ENCODE measurements at places on chromosomes 6 and 20.

GRCh38 chr20:4472906-4473305, 248.8 kb upstream of the PRND start:
- DNase-seq: no peak

GRCh38 chr6:12504325-12504966, 212.1 kb upstream of the PHACTR1 start:
- DNase-seq: no peak

DNA sequence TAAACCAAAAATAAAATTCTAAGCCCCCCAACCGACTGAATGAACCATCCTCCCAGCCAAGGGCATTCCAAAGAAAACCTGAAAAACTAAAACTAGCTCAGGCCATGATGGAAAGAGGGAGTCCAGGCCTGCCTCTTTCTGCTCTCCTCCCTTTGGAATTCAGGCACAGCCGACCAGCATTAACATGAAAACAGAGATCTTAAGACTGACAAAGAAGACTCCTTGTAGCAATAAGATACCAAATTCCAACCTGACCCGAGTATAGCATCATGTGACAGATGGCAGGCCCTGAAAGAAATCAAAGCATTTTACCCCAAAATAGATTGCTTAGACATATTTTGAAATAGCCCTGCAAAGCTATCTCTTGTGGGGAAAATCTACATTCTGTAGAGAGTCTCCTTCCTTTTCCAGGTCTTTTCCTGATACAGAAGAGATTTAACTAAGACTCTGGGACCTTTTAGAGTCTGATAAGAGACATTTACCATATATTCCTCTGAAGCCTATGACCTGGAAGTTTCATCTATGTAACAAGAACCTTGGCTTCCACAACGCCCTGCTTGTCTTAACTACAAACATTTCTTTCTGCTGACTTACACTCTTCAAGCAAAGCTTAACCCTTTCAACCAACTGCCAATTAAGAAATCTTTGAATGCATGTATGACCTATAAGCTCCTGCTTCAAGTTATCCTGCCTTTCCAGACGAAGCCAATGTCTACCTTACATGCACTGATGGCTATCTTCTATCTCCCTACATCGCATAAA, 22.2 kb upstream of the TXLNB start:
- DNase-seq: no peak

DNA sequence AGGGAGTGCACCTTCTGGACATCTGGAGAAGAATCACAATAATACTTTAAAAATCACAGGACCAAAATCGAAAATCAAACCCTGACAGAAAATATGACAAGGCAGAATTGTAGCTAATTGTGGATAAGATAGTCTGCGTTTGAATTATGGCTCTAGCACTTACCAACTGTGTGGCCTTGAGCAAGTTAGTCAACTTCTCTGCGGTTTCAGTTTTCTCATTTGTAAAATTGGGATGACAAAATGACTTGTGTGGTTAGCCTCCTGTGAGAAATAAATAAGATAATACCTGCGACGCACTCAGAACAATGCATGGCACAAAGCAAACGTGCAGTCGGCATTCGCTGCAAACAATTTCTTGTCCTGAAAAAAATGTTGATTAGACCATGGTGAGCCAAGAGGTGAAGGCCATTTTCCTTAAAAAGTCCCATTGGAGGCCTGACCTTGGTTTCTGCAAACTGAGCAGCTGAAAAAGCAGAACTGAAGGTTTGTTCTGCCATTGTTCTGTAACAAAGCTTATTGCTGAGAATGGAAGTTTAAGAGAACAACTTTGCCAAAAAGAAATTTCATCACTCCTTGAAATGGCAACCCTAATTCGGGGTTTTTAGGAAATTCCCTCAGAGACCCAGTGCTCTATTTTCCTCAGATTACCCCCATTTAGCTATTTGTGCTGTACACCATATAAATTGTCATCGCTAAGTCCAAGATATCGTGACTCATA, 266.3 kb downstream of the ERMARD start:
- no peak for DNase-seq

GRCh38 chr20:9912858-9913434, 74.1 kb upstream of the PAK5 start:
- DNase-seq: peak; percentile 58

- no peak for DNase-seq
These were observed 54.9 kb downstream of the CDH22 start for GRCh38 chr20:46253391-46253790.

- DNase-seq: no peak
These were observed 49.8 kb upstream of the OR14J1 start for GRCh38 chr6:29251736-29252135.

DNA sequence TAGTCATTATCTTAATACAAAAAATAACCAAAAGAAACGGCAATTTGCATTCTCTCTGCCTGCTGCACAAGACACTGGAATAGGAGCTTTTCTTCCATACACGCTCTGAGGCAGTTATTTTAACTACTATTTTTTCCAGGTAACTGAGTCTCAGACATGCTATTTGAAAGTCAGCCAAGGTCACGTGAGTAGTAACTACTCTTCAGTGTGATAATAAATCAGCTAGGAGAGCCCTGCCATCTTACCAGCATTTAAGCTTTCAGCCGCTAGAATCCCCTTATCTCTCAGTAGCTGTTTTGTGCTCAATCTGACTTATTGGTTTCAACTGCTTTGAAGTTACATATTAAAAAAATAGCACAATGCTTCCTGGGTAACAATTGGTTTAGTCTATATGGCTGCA, 84.5 kb downstream of the NRN1 start:
- no peak for DNase-seq

GRCh38 chr20:41185013-41185757, 47.8 kb downstream of the PLCG1 start:
- DNase-seq: no peak

- DNase-seq: no peak
These were observed 517.6 kb downstream of the CD83 start for GRCh38 chr6:14635195-14635594.

GRCh38 chr20:5189917-5190316, 63.1 kb downstream of the CDS2 start:
- DNase-seq: no peak

- no peak for DNase-seq
These were observed 36.2 kb downstream of the THEMIS start for GRCh38 chr6:127864701-127865100.

DNA sequence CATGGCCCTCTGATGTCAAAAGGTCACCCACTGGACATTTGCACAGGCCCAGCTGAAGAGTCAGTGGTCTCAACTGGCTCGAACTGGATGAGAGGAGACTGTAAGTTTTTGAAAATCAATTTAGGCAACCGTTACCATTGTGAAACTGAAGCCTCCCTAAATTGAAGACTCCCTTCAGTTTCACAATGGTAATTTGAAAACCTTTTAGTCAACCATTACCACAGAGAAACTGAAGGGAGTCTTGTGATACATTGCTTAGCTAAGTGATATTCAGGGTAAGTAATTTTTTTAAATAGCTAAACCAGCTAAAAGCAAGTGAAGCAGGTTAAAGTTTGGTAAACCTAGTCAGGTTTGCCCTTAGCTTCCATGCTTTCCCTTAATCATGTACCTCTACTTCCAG, 197.3 kb upstream of the NT5E start:
- no peak for DNase-seq

DNA sequence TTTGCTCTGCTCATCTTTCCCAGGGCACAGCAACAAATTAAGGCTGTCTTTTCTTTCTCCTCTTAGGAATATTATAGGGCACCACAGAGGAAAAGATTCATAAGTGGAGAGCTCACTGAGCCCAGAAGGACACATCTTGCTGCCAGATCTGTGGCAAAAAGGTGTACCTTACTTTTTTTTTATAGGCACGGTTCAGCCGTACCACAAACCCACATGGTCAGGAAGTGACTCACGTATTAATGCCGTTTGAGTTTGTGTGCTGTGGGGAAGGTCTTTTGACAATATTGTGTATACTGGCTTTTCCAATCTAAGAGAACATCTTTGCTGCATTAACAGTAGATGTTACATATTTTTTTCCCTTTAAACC, 28.4 kb downstream of the PAQR8 start:
- DNase-seq: no peak

- DNase-seq: no peak
These were observed 285.4 kb downstream of the PHACTR1 start for GRCh38 chr6:13001927-13002326.

- no peak for DNase-seq
These were observed 234.7 kb upstream of the FKBP1C start for GRCh38 chr6:62976566-62976965.

DNA sequence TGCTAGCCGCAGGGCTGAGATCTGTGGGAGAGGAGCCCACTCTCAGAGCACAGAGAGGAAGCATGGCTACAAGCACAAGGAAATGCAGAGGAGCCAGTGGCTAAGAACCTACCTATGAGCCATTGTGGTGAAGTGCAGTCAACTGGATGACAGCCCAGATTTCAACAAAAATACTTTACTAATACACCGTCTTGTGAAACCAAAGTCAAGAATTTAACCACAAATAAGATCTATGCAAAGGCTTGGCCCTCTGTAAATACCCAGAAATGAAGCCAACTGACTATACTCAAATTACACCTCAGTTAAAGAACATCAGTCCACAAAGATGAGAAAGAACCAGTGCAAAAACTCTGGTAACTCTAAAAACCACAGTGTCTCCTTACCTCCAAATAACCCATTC, 40.1 kb upstream of the PTCHD4 start:
- DNase-seq: no peak

GRCh38 chr6:6826095-6826901, 237.8 kb downstream of the LY86 start:
- DNase-seq: peak; percentile 72

DNA sequence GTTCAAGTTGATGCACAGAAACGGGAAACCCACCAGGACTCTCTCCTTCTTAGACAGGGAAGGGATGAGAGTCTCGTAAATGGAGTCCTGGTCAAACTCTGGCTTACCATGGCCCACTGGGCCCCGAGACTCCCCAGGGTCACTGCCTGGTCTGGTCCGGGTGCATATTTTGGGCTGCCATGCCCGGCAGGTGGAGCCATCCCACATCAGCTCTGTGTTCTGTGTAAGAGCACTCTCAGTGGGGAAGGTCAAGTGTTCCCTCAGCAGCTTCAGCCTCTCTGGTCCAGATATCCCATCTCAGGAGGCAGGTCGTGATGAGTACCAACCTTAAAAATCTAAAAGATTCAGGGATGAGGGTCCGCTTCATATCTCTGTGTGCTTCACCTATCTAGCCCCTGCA, 138.8 kb downstream of the EDN3 start:
- no peak for DNase-seq

DNA sequence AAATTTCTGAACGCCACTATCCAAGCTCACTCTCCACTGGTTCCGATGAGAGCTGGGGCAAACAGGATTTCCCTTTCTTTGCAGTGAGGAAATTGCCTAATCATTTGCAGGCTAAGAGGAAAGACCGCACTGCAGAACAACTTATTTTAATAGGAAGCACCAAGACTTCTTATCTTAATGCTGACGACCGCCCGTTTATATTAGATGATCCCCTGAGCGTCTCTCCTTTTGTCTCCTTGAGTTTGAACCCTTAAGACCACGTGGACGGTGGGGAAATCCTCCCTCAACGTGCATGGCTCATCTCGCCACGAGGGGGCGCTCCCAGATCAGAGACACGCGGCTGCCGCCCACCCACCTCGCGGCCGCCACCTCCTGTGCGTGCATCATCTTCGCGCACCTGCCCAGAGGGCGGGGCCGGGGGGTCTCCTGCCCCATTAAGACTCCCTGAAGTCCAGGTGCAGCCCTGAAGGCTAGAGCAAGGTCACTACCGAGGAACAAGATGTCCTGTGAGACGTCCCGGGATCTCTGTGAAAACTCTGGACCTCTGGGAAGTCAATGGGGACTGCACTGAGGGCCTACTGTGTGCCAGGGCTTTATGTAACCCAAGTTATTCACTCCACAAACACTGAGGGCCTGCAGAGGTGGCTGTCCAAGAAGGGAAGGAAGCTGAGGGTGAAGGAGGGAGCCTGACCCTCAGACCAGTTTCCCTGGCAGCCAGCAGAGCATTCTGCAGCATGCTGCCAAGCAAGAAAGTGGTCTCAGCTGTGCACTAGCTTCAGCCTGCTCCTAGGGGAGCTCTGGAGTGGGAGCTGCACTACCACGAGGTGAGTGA, 28.1 kb downstream of the PDYN start:
- DNase-seq: peak; percentile 87

- DNase-seq: no peak
These were observed 114.7 kb upstream of the ZNF217 start for GRCh38 chr20:53708129-53708968.

DNA sequence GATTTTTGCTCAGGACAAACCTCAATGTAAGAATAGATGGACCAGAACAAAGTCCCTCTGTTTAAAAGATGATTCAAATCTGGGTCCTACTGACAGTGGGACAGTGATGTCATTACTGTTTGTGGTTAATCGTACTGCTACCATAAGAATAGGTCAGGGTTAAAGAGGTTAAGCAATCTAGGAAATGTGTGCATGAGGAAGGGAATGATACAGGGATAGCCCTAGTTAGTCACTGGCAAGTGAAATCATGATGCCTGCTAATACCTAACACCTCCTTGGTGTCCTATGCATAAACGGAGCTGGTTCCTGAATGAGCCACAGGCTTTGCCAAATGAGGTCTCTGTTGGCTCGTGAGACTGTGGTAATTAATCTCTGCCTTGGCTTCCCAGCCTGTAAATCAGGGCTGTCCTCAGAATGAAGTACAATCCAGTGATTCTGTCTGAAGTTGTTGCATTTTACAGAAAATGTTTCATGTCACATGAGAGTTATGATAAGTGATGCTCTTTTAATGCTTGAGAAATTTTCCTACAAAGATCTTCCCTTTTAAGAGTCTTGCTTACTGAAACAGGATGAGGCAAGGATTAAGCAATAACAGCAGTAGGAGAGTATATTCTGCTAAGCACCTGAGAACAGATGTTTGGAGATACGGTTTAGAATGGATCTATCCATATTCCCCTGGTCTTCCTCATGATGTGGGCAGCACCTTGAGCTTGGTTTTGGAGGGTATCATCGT, 3.8 kb downstream of the MEP1A start:
- DNase-seq: no peak

GRCh38 chr20:38790200-38791053, 15.1 kb upstream of the PPP1R16B start:
- DNase-seq: peak; percentile 10

GRCh38 chr6:16236631-16237199, 1.7 kb upstream of the GMPR start:
- DNase-seq: no peak

DNA sequence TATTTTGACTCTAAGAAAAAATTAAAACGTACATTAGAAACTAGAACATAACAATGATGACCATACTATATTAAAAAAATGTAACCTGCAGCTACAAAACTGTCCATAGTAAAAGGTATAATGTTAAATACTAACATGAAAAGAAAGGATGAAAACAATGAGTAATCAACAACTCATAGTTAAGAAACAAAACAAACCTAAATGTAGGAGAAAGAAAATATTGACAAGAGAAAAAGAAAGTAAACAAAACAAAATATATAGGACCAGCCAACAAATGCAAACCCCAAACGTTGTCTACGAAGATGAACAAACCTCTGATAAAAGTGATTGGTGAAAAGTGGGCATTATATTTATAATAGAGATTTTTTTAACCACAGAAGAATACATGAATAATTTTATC, 41.1 kb upstream of the ADGRG6 start:
- DNase-seq: no peak

GRCh38 chr20:9220874-9221547, 152.1 kb downstream of the PLCB4 start:
- no peak for DNase-seq

- DNase-seq: no peak
These were observed 84.0 kb downstream of the MTHFD1L start for GRCh38 chr6:150949526-150949925.
